ENCODE measurements at places on chromosomes 7 and 10.

- peak; percentile 22 for DNase-seq
These were observed 93.4 kb downstream of the AVL9 start for GRCh38 chr7:32588657-32589056.

- DNase-seq = no peak
These were observed 7.7 kb downstream of the ASB10 start for GRCh38 chr7:151179287-151179860.

DNA sequence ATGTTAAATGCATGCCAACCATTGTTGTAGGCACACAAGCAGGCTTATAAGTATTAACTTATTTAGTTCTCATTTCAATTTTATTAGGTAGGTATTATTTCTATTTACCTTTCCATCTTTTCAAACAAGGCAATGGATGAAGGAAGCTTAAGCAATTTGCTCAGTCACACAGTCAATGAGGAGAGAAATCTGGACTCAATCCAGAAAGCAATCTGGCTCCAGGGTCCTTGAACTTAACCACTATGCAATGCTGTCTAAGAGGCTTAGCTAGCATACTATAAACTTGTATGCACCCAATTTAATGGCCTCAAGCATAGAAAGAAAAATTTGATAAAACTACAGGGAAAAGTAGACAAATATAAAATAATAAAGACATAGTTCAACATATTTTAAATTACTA lies 88.6 kb downstream of the VWDE start:
- DNase-seq = no peak

GRCh38 chr7:151676759-151677158 lies 157.1 kb upstream of the RHEB start:
- DNase-seq = no peak

DNA sequence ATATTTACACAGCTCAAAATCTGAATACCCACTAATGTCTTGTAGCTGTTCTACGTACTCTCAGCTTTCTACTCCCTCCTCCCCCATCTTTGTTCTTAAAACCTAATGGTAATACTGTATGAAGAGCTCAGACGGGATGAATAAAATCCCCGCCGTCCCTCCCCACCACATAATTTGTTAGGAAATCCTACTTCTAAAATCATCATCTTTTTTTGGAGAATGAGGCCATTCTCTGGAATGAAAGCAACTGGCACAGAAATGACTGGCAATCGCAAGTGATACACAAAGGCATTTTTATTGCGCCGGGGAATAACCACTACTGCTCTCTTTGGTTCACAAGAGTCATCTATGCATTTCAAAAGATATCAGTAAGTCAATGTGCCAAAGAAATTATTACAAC lies 27.3 kb downstream of the SLC35B4 start:
- no peak for DNase-seq

GRCh38 chr7:69090936-69091335 lies 507.3 kb upstream of the AUTS2 start:
- no peak for DNase-seq

DNA sequence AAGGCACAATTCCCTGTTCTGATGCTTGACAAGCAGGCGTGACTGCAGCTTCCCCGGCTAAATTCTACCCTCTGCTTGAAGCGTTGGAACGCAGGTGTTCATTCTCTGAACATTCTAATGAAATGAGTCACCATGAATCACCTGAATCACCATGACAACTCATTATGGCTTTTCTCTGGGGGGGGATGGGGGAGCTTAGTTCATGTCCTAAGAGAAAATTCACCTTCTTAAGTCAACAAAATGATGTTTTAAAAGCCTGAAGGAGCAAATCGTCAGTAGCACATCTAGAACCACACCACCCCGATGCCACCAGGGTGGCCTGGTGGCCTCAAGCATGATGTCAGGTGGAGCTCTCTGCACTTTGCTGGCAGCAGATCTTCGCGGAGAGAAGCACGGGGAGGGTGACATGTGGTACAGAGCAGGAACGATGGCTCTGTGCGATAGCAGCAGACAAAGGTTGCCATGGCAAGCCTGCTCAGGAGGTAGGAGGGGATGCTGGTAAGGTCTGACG lies 33.7 kb downstream of the DDC start:
- DNase-seq = no peak

DNA sequence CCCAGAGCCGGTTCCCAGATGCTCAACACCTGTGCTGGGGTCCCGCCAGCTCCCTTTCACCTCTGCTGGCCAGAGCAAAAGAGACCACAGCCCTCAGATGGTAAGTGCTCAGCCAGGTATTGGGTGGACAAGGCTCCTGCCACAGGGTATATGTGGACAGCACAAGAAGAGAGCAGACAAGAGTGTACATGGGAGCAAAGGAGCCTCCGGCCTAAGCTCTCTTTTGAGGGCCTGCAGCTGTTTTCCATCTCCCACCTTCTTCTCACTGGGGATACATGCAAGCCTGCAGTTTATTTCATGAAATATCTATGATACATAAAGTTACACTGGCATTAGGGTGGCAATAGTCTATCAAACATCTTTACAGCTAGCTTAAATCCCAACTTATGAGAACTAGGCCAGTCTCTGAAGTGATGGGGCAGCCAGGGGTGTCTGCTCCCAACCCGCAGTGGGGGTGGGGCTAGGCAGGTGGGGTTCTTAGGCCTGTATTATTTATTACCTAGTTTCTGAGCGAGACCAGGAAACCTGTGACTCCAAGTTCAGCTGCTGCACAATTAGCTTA lies 50.4 kb upstream of the DDC start:
- DNase-seq = no peak

GRCh38 chr7:66344166-66344565 lies 139.0 kb downstream of the TPST1 start:
- no peak for DNase-seq

GRCh38 chr7:118055647-118056046 lies 128.3 kb upstream of the LSM8 start:
- DNase-seq = no peak

GRCh38 chr7:131238347-131238931 lies 89.2 kb upstream of the MKLN1 start:
- no peak for DNase-seq

DNA sequence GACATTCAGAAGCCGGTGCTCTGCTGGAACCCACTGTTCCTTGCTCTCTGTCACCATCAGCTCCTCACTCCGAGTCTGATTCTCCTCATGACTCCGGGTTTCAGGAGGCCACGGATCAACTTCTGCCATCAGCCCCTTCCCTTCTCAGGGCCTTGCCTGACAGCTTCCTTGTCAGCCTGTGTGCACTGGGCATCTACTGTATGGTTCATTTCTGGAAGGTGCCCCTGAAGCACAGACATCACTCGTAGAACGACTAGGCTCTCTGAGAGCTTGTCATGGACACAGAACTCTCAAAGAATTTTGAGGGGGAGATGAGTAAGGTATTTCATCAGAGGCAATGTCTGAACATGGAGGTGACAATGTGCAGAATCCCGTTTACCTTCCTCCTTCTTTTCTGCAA lies 396.1 kb downstream of the TNS3 start:
- DNase-seq = no peak

DNA sequence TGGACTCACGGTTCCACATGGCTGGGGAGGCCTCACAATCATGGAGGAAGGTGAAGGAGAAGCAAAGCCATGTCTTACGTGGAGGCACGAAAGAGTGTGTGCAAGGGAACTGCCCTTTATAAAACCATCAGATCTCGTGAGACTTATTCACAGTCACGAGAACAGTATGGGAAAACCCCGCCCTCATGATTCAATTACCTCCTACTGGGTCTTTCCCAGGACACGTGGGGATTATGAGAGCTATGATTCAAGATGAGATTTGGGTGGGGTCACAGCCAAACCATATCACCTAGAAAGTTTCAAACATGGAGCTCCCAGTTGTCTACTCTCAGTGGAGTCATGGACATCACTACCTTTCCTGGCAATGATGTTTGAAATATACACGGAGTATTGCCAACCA lies 49.6 kb downstream of the CYCS start:
- DNase-seq = no peak

- no peak for DNase-seq
These were observed 254.2 kb upstream of the C7orf33 start for GRCh38 chr7:148336411-148336810.

- no peak for DNase-seq
These were observed 59.8 kb downstream of the SLC16A12 start for GRCh38 chr10:89475591-89475998.

DNA sequence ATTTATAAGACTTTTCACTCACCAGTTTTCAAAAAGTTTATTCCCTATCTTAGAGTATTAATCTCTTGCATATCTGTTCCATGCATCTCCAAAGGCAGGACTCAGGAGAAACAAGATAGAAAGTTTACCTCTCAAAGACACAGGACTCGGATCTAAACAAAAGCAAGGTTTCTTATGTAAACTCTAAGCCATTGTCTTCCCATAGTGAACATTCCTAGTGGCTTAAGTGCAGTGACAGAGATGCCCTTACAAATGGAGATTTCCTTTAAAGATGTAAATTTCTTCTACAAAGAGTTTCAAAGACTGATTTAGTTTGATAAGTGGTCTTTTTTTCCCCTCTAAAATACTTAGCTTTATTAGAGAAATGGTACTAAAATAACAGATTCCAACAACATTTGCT lies 209.8 kb downstream of the ACTR3B start:
- no peak for DNase-seq

- no peak for DNase-seq
These were observed 10.5 kb upstream of the COMMD3 start for GRCh38 chr10:22305721-22306120.

- DNase-seq = no peak
These were observed 6.1 kb upstream of the SAR1A start for GRCh38 chr10:70176441-70176840.

DNA sequence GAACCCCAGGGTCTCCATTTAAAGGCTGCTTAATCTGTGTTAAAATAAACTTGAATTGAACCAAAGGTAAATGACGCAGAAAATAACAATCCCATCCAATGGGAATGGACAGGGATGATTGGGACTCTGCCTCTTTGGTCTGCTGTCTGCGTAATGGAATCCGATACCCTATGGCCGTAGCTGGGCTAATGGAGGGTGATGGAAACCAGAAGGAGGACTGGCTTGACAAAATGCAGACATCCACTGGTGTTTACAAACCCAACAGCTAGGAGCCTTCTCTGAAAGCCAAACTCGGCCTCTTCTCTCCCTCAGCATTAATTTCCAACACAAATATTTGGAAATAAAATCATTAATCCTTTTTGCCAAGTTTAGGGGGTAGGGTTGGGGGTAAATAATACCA lies 162.2 kb upstream of the CHST15 start:
- DNase-seq = no peak

GRCh38 chr7:85596827-85597226 lies 410.0 kb upstream of the SEMA3D start:
- DNase-seq = no peak

DNA sequence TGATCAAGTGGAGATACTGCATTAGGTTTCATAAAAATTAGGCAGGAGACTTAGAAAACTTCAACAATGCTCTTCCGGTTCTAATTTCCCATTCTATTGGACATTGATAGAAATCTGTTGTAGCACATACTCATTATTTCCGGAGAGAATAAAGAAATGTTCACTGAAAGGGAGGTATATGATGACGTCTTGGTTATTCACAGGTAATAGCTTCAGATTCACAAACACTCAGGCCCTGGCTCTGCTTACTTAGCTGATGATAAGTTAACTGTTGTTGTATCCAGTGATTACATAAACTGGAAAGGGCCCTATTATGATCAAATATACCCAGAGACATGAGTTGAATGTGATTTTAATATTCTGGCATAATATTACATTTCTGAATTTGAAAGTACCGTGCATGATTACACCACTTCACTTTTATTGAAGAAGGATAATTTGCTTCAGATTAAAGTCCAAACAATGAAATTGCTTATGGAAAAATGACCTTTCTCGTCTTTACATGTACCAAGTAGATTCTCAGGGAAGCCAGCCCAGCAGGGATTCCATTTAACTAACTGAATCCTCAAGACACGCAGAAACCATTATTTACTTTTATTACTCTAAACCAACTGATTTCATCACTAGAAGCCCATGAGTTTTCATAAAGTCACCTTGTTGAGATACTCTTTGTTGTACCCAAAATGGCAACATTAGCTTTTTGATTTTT lies 288.0 kb upstream of the PITRM1 start:
- DNase-seq = no peak

DNA sequence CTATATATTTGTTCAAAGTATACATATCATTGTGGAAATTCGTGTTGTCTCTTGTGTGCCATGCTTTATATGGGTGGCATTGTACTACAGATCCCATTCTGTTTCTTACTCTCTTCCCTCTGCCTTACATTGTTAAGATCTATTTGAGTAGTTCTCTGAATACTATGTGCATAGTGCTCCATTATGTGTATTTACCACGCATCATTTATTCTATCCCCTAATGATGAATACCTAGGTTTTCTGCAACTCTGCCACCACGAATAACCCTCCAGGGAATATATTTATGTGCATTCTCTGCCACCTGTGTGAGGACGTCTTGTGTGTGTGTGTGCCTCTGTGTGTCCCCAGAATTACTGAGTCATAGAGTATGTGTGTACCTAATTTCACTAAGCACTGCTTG lies 431.2 kb upstream of the C7orf33 start:
- no peak for DNase-seq

- DNase-seq = no peak
These were observed 1174.9 kb upstream of the AUTS2 start for GRCh38 chr7:68423356-68423755.

GRCh38 chr10:13268841-13269240 lies 31.0 kb downstream of the PHYH start:
- DNase-seq = no peak

GRCh38 chr10:25048450-25048849 lies 32.0 kb downstream of the THNSL1 start:
- DNase-seq = no peak

DNA sequence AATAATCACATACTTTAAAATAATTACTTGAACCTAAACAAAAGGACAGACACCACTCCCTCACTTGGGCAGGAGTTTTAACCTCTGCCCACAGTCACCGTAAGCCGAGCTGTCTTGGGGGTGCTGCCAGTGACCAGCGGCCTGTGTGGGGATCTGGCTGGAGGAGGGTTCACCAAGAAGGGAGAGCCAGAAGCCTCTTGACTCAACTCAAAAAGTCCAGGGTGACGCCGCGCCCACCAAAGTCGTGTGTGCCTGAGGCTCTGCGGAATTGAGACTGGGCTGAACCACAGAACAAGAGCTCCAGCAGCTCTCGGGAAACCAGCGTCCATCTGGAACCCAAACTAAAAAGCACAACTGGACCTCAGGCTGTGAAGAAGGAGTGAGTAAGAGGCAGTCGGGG lies 35.8 kb downstream of the ZFAND2A start:
- no peak for DNase-seq

DNA sequence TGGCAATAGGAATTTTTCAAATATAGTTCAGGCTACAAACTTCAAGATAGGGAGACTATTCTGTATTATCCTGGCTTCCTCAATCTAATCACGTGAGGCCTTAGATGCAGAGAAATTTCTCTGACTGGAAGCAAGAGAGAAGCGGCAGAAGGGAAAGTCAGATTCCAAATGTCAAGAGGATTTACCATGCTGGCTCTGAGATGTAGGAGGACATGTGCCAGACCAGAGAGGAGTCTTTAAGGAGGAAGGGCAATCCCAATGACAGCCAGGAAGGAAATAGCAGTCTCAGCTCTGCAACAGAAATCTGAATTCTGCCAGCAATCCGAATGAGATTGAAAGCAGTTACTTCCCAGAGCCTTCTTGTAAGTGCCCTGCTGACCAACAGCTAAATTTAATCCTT lies 57.4 kb downstream of the NUTM2E start:
- DNase-seq = no peak

GRCh38 chr10:127041552-127041951 lies 136.3 kb downstream of the DOCK1 start:
- DNase-seq = no peak

GRCh38 chr7:79570903-79571302 lies 117.4 kb upstream of the MAGI2 start:
- DNase-seq = no peak

- no peak for DNase-seq
These were observed 88.1 kb upstream of the FAM171A1 start for GRCh38 chr10:15459218-15459617.

GRCh38 chr7:151455690-151456089 lies 15.7 kb upstream of the CRYGN start:
- DNase-seq = no peak

Measured in K562 (cell line).